Progenitor cell of endocrine pancreas (in vitro differentiated cells): ENCODE measurements at places on chromosomes 2 and 18.

- DNase-seq, result no peak
These were observed 1147.1 kb downstream of the CNTNAP5 start for GRCh38 chr2:125172181-125172580.

GRCh38 chr2:118321432-118322105, 233.3 kb downstream of the INSIG2 start:
- DNase-seq, result no peak

- DNase-seq, result no peak
These were observed 119.7 kb upstream of the SERPINE2 start for GRCh38 chr2:224158831-224159230.

DNA sequence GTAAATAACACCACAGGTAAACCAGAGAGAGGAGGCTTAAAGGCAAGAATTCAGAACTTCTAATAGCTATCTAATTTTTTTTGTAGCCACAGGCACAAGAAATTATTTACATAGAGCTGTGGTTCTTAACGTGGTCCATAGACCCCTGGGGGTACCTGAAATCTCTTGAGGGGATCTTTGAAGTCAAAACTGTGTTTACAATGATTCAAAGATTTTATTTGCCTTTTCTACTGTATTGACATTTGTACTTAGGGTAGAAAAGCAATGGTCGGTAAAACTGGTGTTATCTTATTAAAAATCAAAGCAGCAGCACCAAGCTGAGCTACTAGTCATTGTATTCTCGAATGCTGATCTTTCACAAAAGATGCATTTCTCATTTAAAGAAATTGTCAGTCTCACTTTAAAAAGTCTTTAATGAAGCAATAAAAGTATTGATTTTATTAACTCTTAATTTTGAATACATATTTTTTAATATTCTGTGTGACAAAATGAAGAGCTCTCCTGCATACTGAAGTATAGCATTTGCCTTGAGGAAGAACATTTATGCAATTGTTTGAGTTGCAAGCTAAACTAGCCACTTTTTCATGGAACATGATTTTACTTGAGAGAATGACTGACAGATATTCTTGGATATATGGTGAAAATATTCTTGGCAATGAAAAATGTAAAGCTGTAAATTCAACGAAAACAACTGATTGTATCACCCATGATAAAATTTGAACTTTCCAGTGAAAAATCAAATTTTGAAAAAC, 25.6 kb upstream of the KLHL14 start:
- no peak for DNase-seq

- no peak for DNase-seq
These were observed 18.7 kb upstream of the DHRS9 start for GRCh38 chr2:169050476-169051240.

GRCh38 chr2:28408764-28409599, 16.3 kb downstream of the FOSL2 start:
- no peak for DNase-seq

GRCh38 chr2:38181806-38182491, 106.0 kb upstream of the CYP1B1 start:
- no peak for DNase-seq

GRCh38 chr2:85999061-85999831, 106.4 kb downstream of the POLR1A start:
- no peak for DNase-seq

GRCh38 chr18:4060427-4061281, 394.5 kb downstream of the DLGAP1 start:
- no peak for DNase-seq
